ENCODE measurements at places on chromosomes 16 and 17. TPM values are rescaled to one million over a fixed set of nuclear protein-coding genes. Genes with fewer than 3 reads are reported as not detected.

DNA sequence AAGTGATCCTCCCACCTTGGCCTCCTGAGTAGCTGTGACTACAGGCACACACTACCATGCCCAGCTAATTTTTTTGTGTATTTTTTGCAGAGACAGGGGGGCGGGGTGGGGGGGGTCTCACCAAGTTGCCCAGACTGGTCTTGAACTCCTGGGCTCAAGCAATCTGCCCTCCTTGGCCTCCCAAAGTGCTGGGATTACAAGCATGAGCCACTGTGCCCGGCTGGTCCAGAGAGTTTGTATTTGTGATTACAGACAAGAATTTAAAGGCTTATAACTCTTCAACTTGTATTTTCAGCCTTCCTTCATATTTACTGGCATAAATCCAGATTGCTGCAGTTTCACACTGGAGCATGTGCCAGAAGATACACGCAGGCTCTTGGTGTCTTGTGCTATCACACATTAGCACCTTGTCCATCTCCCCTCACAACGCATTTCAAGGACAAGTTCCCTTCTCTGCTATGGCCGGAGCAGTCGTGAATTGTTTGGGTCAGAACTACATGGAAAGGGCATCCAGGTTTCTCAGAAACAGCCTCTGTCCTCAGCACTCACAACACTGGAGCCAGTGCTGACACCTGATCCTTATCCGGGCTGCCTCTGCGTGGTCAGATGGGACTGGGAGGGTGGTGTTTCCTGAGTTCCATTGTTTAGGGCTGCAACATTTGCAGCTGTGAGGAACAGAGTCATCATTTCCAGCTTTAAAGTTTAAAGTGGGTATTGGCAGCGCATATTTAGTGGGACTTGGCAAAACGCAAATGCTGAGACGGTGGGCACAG lies 28.1 kb downstream of the WSCD1 start:
- H3K27ac ChIP-seq, result peak overlapping the region; percentile 14
- DNase-seq, result peak; percentile 60
- H3K27me3 ChIP-seq, result no peaks in the 10 kb centered on the region
- no peak overlapping the region for H3K4me3 ChIP-seq

DNA sequence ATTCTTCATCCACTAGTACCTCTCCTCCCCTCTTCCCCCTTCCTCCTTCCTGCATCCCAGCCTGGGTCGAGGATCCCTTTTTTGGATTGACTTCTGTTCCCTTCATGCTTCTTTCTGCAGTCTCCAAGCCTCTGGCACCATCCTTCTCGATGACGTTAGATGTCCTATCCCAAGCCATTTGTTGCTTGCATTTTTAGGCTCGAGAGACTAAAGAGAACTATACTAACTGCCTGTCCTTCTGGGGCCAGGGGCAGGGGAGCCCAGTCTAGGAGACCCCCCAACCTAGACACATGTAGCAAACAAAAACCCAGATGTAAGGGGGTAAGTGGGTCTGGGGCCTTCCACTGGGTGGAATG lies 23.9 kb downstream of the UNK start:
- peaks cover 12% of the 10 kb centered on the region for H3K36me3 ChIP-seq
- peak overlapping the region; percentile 42 for H3K27ac ChIP-seq
- no peaks in the 10 kb centered on the region for H3K27me3 ChIP-seq
- H3K4me1 ChIP-seq, result no peaks in the 10 kb centered on the region
- DNase-seq, result no peak
- no peak overlapping the region for H3K4me3 ChIP-seq

DNA sequence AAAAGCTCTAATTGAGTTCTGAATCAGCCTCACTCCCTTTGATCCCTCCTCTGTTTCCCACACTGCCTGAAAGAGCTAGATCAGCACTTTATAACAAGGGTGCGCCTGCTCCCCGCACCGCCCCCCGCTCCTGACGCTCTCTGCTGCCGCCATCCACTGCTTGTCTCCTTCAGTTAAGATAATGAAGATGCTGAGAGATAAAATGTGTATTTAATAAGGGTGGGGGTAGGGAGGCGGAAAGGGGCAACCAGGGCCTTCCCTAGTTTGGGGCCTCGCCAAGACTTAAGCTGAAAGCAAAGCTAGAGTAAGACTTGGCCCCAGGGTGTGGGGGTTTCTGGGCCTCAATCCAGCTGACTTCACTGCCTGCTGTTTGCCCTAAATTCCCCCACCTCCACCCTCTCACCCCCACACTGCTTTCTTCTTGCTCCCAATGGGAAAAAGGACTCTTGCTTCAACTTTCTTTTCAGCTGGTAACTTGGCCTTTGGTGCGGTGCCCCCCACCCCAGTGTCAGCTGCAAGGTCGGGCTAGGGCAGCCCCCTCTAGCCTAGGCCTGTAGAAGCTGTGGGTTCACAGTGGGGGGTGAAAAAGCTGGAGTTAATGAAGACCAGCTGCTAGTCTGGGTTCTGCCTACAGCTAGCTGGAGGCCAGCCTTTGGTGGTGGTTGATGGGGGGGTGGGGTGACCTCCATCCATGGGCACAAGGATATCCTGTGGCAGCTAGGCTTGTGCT lies 1.8 kb upstream of the RARA start:
- peak; percentile 64 for DNase-seq
- H3K4me1 ChIP-seq, result peaks cover 89% of the 10 kb centered on the region
- H3K27me3 ChIP-seq, result no peaks in the 10 kb centered on the region

Gene CRYM
- total RNA-seq, result 5.5 TPM

- H3K27me3 ChIP-seq, result no peaks in the 10 kb centered on the region
- H3K27ac ChIP-seq, result peak overlapping the region; percentile 97
- H3K4me3 ChIP-seq, result peak overlapping the region; percentile 97
- H3K36me3 ChIP-seq, result peaks cover 5% of the 10 kb centered on the region
Measured at GRCh38 chr17:7560172-7561027, 1.3 kb upstream of the SENP3 start.
